CD4-positive, alpha-beta T cell treated with Interleukin-6 for 4 hours (primary cell): ENCODE measurements at places on chromosomes 3 and 15.

GRCh38 chr15:99925661-99926461 lies 192.6 kb upstream of the LYSMD4 start:
- peak; percentile 85 for DNase-seq

DNA sequence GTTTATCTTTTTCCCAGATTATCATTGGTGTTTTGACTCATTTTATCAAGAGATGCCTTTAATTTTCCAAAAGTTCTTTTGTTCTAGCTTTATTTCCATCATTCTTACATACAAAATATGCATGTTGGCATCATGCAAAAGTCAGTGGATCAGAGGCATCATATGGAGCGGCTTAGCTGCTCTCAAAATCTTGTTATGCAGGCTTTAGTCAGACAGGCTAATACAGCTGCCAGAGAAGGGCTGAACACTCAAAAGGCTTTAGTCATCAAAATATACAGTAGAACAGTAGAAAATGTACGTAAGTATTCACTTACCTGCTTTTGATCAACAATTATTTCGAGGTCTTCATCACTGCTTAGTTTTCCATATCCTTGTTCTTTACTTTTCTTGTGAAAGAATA lies 65.5 kb downstream of the PEX5L start:
- no peak for DNase-seq

- DNase-seq = peak; percentile 58
These were observed 72.6 kb upstream of the TNFSF10 start for GRCh38 chr3:172595664-172596393.

DNA sequence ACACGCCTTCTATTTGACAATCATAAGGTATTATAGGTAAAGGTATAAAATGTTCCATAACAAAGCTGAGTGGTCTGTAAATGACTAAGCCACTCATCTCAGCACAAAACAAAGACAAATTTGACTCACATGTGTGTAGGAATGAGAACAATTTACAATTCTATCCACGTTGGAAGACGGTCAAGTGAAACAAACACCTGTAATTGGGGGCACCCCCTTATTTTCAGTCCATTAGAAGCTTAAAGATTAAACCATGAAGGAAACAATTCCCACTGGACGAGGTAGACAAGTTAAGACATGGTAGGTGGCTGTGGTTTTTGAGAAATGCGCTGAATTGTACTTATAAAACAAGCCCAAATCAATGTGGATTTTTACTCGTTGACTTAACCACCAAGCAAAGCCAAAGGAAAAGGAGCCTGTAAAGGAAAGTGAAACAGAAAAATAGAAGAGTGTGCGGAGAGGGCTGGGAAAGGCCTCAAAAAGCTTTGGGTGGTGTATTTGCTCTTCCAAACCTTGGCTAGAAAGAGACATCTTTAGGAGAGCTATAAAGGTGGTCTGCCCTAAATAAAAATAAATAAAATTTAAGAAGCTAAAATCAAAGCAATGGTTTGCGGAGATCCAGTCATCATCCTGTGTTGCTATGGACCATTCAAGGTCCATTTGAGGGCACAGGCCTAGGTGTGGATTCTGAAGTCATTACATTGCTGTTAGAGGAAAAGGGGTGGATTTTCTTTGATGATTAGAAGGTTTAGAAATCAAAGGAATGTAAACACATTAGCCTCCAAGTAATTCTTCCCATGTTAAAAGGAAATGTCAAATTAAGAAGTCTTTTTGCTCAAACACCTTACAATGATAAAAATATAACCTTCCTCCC lies 135.0 kb downstream of the TFG start:
- DNase-seq = no peak

GRCh38 chr3:159356606-159357005 lies 554.8 kb downstream of the MFSD1 start:
- no peak for DNase-seq
